ENCODE measurements at places on chromosomes 7 and 10.

DNA sequence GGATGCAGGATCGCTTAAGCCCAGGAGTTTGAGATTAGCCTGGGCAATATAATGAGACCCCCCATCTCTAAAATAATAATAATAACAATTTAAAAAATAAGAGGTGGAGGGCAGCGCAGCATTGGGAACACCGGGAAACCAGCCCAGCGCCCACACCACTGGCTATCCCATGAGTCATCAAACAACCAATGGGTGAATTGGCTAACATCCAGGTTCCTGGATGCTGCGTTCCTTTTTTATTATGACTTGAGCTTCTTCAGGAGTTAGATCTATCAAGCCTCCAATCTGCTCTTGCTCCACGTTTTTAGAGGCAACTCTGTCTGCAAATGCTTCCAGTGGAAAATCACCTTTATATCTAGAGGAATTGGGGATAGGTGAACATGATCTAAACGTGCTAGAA is 10.0 kb upstream of the LRRC4 start:
- DNase-seq, result no peak

GRCh38 chr7:52944921-52945320 is 90.5 kb upstream of the POM121L12 start:
- DNase-seq, result no peak

DNA sequence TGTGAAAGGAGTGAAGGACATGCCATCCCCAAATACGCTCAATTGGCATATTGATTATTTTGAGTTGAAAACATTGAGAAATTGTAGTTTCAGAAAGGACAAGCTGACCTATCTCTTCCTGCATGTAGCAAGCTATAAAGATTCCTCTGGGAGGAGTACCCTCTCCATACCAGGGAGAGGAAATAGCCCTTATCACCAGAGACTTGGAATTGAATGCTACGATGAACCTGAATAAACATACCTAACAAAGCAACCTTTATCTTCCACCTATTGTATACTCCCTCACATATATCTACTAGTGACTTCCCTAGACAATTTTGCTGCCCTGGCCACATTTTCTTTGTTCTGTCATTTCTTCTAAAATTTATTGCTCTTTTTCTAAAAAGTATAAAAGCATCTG is 150.2 kb upstream of the EEPD1 start:
- DNase-seq, result no peak

DNA sequence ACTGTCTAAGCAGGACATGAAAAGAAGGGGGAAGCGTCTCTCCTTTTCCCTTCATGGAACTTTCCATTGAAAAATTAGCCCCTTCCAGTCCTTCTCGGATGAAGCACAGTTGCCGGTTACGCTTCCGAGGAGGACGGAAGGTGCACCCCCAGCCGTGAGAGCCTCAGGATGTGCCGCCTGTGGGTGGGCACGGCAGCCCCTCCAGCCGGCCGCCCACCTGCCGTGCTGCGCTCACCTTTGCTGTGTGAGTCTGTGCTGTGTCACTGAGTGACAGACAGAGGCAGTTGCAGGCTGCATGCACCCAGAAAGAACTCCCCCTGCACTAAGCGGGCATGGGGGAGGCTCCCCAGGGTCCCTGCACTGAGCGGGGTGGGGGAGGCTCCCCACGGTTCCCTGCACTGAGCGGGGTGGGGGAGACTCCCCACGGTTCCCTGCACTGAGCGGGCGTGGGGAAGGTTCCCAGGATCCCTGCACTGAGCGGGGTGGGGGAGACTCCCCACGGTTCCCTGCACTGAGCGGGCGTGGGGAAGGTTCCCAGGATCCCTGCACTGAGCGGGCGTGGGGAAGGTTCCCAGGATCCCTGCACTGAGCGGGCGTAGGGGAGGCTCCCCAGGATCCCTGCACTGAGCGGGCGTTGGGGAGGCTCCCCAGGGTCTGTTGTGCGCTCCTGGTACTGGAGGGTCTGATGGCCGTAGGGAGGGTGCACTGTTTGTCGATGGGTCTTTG is 74.2 kb downstream of the DNAJB6 start:
- no peak for DNase-seq

DNA sequence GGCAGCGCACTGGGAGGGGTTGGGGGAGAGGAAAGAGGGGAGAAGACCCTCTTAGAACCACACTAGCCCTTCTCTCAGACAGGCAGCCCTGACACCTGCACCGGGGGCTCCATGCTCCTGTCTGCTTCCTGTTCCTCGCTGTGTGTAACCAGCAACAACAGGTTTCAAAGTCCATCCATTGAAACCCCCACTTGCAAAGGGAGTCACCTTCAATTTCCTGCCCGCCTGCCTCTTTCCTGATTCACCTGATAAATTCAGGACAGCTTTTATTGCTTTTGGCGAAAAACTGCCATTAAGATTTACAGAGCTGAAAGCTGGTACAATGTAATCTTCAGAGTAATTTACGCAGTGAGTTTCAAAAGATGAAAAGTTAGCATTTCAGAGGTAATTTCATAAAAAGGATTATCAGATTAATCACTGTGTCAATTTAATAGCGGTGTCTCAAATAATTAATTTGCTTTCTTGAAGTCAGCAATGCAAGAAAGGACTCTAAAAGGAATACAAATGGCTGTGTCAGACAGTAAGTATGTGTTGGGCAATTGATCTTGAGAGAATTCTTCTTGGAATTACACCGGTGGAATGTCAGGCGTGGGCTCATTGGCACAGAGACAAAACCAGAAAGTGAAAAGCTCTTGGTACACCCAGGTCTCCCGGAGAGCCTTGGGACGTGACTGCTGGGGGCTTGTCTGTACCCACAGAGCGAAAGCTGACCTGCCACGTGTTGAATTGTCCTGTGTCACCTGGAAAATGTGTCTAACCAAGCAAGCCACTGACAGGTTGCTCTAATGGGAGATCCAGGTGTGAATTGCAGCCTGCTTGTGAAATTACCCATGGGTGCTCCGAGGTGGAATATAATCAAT is 60.7 kb downstream of the TMEM209 start:
- no peak for DNase-seq

DNA sequence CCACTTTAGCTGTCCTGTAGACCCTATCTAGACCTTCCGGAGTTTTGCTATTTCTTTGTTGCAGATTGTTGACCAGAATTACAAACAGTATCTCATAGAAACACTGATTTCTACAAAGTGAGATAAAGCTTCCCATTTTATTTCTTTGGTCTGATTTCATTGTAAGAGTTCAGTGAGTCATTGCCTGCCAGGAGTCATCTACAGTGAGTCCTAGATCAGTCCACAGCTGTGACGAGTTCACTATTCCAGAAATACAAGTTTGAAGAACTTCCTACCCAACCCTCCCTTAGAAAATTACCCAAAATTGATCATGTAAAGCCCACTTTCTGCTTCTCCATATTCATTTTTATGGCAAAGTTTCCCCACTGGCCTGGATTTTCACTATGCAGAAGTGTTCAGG is 905.5 kb downstream of the CNTNAP2 start:
- no peak for DNase-seq

- no peak for DNase-seq
Measured at GRCh38 chr10:4353059-4353655, 472.9 kb upstream of the AKR1E2 start.

GRCh38 chr10:62381385-62382102 is 7.4 kb downstream of the ZNF365 start:
- DNase-seq, result no peak

GRCh38 chr7:50368366-50368765 is 63.9 kb downstream of the IKZF1 start:
- DNase-seq, result no peak

DNA sequence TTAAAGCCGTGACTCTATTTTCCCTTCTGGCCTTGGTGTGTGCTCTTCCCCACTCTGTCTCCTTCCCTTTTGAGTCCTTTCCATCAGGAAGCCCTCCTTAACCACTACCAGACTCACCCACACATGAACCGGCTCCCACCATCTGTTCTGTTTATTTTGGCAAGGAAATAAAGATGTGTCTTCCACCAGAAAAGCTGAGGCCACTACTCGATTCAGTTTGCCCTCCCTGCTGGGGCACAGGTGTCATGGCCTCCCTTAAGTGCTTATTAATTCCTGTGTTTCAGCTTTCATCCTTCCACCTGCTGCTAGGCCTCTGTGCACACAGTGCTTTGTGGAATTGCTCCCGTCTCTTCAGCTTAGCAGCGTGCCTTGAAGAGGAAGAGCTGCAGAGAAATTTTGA is 16.7 kb downstream of the POR start:
- no peak for DNase-seq

GRCh38 chr10:28492116-28492920 is 40.6 kb upstream of the WAC start:
- no peak for DNase-seq

GRCh38 chr7:2474813-2475677 is 1.2 kb downstream of the GRIFIN start:
- no peak for DNase-seq

DNA sequence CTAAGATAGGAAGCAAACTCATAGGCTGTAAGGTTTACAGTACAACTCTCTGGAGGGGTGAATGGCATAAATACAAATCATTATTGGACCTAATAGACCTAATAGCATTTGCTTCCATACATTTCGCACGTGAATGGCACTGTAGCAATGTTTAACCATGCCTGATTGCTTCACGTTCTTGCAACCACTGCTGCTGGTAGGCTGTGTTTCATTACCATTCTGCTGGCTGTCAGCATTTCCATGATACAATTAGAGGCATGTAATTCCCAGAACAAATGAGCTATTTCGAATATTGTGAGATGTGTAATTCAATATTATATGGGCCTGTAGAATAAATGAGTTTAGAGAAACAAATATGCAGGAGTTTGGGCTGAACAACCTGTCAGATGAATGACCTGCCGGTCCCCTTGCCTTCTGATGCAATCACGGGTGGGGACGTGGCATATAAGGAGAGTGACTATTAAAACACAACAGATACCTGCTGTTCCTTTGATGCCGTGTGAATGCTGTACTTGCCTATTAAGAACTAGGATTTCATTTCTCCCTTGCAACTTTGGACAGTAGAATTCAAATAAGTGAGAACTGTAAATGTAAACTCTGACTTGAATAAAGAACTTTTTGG is 393.4 kb downstream of the ACTR3B start:
- no peak for DNase-seq

DNA sequence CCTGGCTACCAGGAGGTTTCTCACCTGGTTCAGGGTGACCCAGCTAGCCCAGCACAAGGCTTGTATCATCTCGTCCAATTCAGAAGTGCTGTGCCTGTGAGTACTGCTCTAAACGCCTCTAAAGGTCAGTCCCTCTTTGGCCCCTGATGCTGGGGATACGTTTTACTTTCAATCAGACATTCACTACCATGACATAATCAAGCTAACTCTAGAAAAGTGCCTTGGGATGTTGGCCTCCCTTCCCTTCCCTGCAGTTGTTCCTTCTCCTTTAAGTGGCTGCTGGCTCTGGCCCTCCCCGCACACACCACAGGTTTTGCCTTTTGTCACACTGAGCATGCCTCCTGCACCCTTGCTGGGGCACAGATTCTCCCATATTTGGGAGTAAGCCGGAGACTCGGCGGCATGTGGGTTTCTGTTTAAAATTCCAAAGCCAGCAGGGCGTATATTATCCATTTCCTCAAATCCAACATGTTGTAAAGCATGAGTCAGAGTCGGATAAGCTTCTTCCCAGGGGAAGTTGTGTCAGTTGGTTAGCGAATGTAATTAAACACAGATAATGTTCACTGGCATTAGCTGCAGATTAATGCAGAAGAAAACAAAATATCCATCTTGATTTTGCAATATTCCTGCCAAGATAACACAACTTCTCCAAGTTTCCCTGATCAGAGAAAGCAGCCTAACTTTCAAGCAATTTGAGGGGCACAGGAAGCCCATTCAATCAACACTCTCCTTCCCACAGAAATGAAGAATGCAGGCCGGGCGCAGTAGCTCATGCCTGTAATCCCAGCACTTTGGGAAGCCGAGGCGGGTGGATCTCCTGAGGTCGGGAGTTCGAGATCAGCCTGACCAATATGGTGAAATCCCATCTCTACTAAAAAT is 31.8 kb upstream of the VCL start:
- DNase-seq, result no peak

DNA sequence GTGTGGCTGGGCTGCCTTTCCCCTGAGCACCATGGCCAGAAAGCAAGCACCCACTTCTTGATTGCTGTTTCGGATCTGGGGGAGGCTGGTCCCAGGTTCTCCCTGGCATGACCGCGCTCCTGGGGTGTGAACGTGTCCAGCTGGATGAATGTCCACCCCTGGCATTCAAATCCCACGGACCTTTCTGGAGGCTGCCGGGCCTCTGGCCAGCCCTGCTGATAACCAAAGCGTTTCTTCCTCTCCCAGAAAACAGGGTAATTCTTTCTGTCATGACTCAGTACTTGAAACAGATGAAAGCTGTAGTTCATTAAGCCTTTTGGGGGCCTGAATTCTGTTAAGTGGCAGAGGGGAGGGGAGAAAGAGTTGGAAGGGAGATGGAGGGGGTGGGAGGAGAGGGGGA is 73.1 kb upstream of the SAMD8 start:
- DNase-seq, result no peak

DNA sequence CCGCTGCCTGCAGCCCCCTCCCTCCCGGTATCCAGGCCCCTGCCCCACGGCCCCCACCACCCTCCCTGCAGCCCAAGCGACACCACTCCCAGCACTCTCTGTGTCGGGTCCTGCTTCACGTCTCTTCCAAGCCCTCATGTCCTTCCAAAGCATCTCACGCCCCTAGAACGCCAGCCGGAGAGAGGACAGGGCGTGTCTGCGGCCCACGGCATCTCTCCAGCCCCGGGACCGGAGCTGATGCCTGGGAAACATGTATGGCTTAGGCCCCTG is 51.1 kb upstream of the PDGFA start:
- no peak for DNase-seq

- no peak for DNase-seq
Measured at GRCh38 chr7:140404565-140405065, 757 bp downstream of the RAB19 start.

DNA sequence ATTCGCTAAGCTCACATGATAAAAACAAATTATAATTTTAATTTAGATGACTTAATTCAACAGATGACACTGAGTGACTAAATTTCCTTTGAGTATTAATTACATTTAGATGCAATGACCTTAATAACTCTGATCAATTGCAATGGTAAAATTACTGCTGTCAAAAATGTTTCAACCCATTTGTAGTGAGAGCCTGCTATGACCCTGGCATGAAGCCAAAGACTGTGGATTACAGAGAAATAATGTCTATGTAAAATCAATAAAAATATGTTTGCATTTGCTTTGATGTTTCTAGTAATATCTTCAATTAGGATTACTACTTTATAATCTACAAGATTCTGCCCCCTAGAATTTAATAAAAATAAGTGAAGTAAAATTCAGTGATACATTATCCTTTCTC is 15.6 kb downstream of the MKX start:
- DNase-seq, result no peak

- no peak for DNase-seq
Measured at GRCh38 chr10:21524131-21524525, 1.4 kb downstream of the SKIDA1 start.

GRCh38 chr10:52436664-52437063 is 122.6 kb downstream of the DKK1 start:
- no peak for DNase-seq
